ENCODE measurements at places on chromosomes 6 and 20. TPM values are rescaled to one million over a fixed set of nuclear protein-coding genes. Genes with fewer than 3 reads are reported as not detected.

- no peak for DNase-seq
These were observed 1.6 kb downstream of the DNAAF9 start for GRCh38 chr20:3405696-3406358.

- no peak for DNase-seq
These were observed 22.6 kb upstream of the SYNDIG1 start for GRCh38 chr20:24446811-24447210.

- DNase-seq = no peak
These were observed 41.1 kb downstream of the STX7 start for GRCh38 chr6:132471787-132472186.

GRCh38 chr6:136772685-136773472 is 19.4 kb downstream of the MAP3K5 start:
- no peak for DNase-seq

GRCh38 chr20:4025679-4026078 is 10.3 kb upstream of the RNF24 start:
- no peak for DNase-seq

DNA sequence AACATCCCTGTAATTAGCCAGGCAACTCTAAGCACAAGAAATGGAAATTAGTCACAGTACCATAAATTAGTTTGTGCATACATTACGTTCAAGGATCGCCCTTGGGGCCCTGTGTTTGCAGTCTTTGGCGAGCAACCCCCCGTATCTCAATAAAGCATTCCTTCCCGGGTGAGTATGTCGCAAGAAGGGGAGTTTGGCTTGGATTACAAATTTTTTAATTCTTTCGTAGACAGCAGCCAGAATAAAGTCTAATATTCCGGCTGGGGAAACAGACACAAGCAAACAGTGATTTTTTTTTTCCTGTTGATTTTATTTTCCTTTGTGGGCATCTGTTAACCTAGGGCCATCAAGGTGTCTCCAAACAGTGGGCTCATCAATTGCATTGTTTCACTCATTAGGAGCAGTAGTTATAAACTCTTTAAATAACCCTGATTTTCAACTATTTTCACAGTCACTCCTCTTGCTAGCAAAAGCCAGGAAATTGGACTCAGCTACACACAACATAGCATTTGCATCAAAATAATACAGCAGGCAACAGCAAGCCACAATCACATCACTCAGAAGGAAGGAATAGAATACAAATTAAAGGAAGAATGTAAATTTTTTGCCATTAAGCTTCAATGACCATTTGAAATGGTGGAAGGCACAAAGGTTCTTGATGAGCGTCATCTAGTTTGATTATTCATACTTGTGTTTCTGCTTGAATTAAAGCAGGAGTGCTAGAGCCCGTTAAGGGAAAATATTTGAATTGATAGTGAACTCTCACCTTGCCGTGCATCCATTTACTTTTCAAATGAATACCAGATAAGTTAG is 85.3 kb downstream of the LINC00237 start:
- DNase-seq = no peak

DNA sequence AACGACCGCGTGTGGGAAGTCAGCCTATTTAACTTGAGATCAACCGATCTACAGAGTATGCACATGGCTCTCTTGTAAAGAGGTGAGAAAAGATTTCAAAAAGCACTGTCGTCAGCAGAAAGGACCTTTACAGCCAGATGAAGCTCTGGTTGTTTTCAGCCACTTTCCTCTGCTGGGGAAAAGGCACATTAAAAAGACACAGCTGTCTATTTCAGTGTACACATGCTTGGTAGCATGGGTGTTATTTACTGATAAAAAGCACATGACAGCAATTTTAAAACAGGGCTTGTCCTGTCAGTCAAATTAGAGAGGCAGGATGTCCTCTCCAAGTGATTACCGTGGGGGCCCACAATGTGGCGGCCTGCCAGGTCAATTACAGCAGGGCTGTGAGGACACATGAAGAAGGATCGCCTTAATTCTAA is 188.9 kb downstream of the PRKN start:
- no peak for DNase-seq

DNA sequence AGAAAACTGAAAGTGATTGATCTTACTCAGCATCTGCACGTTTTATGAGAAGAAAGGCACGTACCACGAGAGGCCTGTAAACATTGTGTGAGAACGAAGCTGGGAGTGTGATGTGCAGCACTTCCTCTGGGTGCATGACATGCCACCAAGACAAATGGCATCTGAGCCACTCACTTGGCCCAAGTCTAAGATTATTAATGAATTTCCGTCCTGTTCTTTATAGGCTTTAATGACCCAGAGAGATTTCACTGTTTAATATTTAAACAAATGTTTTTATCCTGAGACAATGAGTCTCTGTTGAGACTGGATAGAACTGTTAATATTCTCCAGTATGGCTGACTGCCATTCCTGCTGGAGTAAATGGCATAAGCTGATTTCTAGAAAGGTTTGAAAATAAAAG is 172.6 kb upstream of the PHACTR1 start:
- DNase-seq = no peak

LY6G6C gene
- total RNA-seq = not detected

FNDC11 gene
- 0.18 TPM for total RNA-seq

BPIFB2 gene
- not detected for total RNA-seq

COQ3 gene
- total RNA-seq = 13.5 TPM

Measured in activated CD4-positive, alpha-beta T cell treated with anti-CD3 and anti-CD28 coated beads for 36 hours (primary cell).